Activated CD8-positive, alpha-beta memory T cell treated with anti-CD3 and anti-CD28 coated beads, Interleukin-2, amount 10 ng/mL, durations not matched to agents 7 days and 5 days (primary cell): ENCODE measurements at places on chromosomes 6 and 20.

- no peak for DNase-seq
- peaks cover 27% of the 10 kb centered on the region for H3K36me3 ChIP-seq
- no peak overlapping the region for H3K4me3 ChIP-seq
- H3K27ac ChIP-seq, result no peak overlapping the region
Observed at GRCh38 chr6:137957471-137957870, 90.4 kb downstream of the TNFAIP3 start.

- no peaks in the 10 kb centered on the region for H3K36me3 ChIP-seq
- no peak overlapping the region for H3K4me3 ChIP-seq
- H3K4me1 ChIP-seq, result no peaks in the 10 kb centered on the region
- no peak for DNase-seq
Observed at GRCh38 chr20:24827603-24828295, 121.3 kb upstream of the CST7 start.

DNA sequence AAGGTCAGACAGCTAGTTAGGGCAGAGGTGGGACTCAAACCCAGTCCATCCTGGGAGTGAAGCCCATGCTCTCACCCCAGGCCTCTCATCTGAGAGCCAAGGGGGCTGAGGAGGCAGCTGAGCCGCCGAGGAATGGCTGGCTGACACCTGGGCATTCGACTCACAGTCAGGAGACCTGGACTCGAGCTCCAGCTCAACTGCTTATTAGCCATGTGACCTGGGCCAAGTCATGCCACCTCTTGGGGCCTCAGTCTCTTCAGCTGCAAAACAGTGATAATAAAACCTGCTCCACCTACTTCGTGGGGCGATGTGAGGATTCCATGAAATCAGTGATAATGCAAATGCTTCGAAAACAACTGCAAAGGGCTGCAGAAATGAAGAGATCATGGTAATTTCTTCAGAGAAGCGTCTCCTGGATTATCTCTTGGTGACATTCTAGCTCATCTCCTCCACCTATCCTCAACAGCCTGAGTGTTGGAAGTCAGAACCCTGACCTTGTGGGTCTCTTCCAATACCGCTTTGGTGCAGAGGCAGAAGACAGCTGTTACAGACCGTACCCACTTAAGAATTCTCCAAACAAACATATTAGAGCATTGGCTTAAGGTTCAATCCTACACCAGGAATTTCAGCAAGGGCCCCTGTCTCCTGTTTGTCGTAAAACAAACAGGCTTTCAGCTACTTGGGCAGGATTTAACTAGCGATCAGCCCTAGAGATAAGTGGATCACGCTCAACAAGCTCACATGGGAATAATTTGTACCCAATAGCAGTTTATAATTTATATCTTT, 60.0 kb upstream of the PIM1 start:
- peaks cover 3% of the 10 kb centered on the region for H3K36me3 ChIP-seq
- peak overlapping the region; percentile 81 for H3K27ac ChIP-seq
- peaks cover 55% of the 10 kb centered on the region for H3K4me1 ChIP-seq

- peak overlapping the region; percentile 65 for H3K27ac ChIP-seq
- H3K27me3 ChIP-seq, result peaks cover 17% of the 10 kb centered on the region
- H3K4me1 ChIP-seq, result peaks cover 5% of the 10 kb centered on the region
- DNase-seq, result peak; percentile 44
- H3K36me3 ChIP-seq, result no peaks in the 10 kb centered on the region
Observed at GRCh38 chr20:21557241-21558020, 43.6 kb upstream of the NKX2-2 start.

- H3K27ac ChIP-seq, result no peak overlapping the region
- no peaks in the 10 kb centered on the region for H3K36me3 ChIP-seq
- H3K4me3 ChIP-seq, result no peak overlapping the region
- DNase-seq, result no peak
- H3K4me1 ChIP-seq, result no peaks in the 10 kb centered on the region
Observed at GRCh38 chr6:25889877-25890853, 16.1 kb upstream of the SLC17A3 start.

DNA sequence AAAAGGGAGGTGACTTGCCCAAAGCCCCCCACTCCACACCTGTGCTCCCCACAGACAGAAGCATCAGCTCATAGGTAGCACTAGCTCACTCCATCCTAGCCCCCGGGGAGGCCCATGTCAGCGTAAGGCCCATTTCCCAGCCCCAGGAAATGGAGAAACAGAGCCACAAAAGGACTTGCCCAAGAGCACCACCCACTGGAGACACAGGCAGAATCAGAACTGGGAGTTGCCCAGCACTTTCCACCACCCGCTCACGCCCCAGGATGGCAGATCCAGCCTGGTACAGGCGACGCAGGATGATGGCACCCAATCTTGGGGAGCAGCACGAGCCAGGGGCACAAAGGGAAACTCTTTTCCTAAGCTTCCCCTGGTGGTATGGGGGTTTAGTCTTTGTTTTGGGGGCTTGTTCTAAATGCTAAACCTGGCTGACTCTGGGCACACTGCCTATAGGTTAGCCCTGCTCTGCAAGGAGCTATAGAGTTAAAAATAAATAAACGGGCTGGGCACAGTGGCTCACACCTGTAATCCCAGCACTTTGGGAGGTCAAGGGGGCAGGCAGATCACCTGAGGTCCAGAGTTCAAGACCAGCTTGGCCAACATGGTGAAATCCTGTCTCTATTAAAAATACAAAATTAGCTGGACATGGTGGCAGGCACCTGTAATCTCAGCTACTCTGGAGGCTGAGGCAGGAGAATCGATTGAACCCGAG, 11.8 kb downstream of the C20orf203 start:
- H3K4me3 ChIP-seq, result no peak overlapping the region
- peaks cover 8% of the 10 kb centered on the region for H3K36me3 ChIP-seq
- no peak for DNase-seq
